ENCODE measurements at places on chromosomes 12 and 14.

GRCh38 chr14:68676511-68676943 lies 116.3 kb downstream of the ZFP36L1 start:
- DNase-seq, result no peak

GRCh38 chr12:16939871-16940306 lies 333.9 kb upstream of the LMO3 start:
- no peak for DNase-seq

GRCh38 chr12:9143929-9144729 lies 28.4 kb upstream of the A2M start:
- DNase-seq, result no peak

- DNase-seq, result no peak
These were observed 142.3 kb upstream of the ARHGAP5 start for GRCh38 chr14:31934767-31935266.

DNA sequence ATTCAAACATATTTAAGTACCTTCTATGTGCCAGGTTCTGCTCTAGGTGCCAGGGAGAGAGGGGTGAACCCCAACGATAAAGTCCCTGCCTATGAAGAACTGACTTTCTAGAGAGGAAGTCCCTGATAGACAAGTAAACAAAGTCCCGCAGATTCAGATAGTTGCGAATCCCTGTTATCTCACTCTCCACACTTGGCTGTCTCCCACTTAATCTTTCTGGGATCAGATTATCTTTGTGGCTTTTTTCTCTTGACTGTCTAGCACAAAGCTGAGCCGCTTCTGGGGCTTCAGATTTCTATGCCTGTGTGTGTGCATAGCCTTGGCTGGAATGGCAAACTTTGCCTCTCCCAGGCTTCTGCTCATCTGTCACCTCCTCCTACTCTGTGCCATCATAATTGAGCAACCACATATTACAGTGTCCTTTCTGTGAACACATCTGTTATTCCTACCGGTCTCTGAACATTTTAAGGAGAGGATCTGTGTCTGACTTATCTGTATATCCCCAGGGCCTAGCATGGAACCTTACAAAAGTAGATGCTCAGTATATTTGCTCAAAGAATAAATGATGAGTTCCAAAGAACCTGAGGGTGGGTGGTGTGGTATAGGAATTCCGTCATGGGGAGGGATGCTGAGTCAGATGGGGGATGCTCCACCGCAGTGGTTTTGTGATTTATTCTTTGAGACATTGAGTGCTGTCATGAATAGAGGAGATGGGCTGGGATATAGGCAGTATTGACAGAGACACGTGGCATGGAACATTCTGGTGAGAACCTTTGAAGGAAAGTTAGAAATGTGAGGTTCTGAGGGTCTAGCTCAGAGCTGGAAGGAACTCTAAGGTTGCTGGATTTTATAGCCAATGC lies 28.5 kb downstream of the RGS6 start:
- DNase-seq, result no peak

GRCh38 chr12:59649203-59649602 lies 53.4 kb downstream of the SLC16A7 start:
- no peak for DNase-seq
